ENCODE measurements at places on chromosomes 3 and 15.

DNA sequence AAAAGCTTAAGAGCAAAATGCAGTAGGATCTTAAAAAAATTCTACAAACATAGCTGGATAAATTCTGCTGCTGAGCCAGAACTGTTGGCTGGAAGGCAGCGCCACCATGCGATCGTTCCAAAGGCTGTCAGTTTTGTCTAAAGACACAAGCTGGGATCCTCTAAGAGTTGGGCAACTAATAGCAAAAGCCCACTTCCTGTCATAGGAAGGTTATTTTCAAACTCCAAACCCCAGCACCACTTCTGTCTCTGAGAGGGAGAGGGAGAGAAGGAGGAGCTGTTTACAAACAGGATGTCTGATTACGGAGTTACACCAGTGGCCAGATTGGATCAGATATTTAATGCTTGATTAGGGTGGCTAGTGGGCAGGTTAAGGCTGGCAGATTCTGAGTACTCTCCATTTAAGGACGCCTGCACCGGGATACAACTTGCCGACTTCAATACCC lies 44.0 kb downstream of the EIF4E3 start:
- no peak overlapping the region for H3K4me3 ChIP-seq
- no peaks in the 10 kb centered on the region for H3K27me3 ChIP-seq
- peaks cover 13% of the 10 kb centered on the region for H3K4me1 ChIP-seq
- no peak overlapping the region for H3K27ac ChIP-seq

DNA sequence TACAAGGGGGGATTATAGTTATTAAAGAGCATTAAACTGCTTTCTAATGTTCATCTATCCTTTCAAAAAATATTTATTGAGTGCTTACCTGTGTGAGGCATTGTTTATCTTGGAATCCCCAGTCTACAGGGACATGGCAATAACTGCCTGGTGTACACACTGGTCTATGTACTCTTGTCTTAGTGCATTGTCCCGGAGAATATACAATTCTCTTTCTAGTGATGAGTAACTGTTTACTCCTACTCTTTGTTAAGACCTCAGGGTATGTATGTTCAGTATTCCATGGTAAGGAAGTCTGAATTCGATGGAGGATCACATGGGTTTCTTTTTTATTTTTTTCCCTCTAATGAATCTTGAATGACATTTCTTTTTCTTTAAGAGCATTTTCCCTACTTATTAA lies 772.4 kb upstream of the NR2F2 start:
- no peak for DNase-seq
- peak overlapping the region; percentile 43 for H3K27ac ChIP-seq
- no peaks in the 10 kb centered on the region for H3K27me3 ChIP-seq
- H3K36me3 ChIP-seq = no peaks in the 10 kb centered on the region
- peaks cover 21% of the 10 kb centered on the region for H3K4me1 ChIP-seq

DNA sequence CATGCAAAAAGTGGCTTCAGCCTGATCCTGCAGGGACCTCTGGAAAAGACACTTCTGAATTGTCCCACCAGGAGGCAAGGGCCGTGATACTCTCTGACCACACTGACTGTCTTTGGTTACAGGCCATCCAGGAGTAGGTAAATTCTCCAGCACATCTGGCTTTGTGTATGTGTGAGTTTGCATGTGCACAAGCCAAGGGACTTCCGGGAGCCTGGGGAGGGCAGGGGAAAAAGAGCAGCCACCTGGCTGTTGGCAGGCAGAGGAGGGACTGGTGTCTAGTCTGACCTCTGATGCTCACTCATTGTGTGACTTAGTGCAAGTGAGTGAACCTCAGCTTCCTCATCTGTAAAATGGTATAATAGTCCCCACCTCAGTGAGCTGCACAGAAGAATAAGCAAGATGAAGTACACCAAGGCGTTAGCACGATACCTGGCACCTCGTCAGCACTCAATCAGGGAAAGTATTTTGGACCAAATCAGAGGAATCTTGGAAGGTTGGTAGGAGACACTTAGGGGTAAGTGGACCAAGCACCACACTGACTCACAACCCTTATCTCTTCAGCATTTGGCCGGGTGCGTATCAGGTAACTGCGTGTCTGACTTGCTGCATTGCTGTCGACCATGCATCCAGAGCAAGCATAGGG lies 19.1 kb downstream of the KLHL6 start:
- H3K4me3 ChIP-seq = no peak overlapping the region
- no peaks in the 10 kb centered on the region for H3K36me3 ChIP-seq
- DNase-seq = no peak

GRCh38 chr15:81575436-81576123 lies 201.6 kb upstream of the TMC3 start:
- no peak overlapping the region for H3K27ac ChIP-seq
- H3K4me3 ChIP-seq = no peak overlapping the region
- no peaks in the 10 kb centered on the region for H3K27me3 ChIP-seq
- H3K4me1 ChIP-seq = no peaks in the 10 kb centered on the region
- no peaks in the 10 kb centered on the region for H3K36me3 ChIP-seq

- no peak overlapping the region for H3K27ac ChIP-seq
- no peak for DNase-seq
- no peaks in the 10 kb centered on the region for H3K36me3 ChIP-seq
- H3K4me3 ChIP-seq = no peak overlapping the region
Observed at GRCh38 chr3:17433876-17434275, 308.6 kb downstream of the TBC1D5 start.

GRCh38 chr3:130991126-130991525 lies 35.5 kb downstream of the ASTE1 start:
- H3K36me3 ChIP-seq = peaks cover 12% of the 10 kb centered on the region
- no peak overlapping the region for H3K4me3 ChIP-seq
- H3K27me3 ChIP-seq = no peaks in the 10 kb centered on the region
- no peak overlapping the region for H3K27ac ChIP-seq

GRCh38 chr3:127106053-127106452 lies 86.9 kb upstream of the PRR23E start:
- no peaks in the 10 kb centered on the region for H3K4me1 ChIP-seq
- no peak overlapping the region for H3K4me3 ChIP-seq
- H3K27ac ChIP-seq = no peak overlapping the region
- H3K27me3 ChIP-seq = no peaks in the 10 kb centered on the region
- no peaks in the 10 kb centered on the region for H3K36me3 ChIP-seq

DNA sequence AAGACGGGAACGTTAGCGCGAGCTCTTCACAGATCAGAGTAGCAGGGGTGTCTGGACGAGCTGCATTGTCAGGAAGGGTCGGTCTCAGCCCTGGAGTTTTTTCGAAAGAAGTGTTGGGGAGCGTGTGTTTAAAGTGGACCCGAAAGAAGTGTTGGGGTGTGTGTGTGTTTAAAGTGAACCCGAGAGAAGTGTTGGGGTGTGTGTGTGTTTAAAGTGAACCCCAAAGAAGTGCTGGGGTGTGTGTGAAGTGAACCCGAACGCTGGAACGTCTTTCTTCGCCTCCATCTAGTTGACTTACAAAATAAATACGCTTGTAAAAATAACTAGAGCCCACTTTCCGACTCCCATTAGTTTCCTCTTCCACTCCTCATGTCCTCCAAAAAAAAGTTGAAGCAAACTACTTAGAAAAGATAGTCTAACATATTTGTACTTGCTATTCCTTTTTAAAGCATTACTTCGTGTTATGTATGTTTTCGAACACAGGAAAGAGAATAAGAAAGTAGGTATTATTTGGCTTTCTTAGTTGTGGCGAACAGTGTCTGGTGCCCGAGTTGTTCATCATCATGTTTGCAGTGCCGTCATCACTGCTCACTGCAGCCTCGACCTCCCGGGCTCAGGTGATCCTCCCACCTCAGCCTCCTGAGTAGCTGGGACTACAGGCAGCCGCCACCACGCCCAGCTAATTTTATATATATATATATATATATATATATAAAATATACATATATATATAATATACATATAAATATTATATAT lies 1.0 kb downstream of the LRCH3 start:
- no peak for DNase-seq
- H3K4me3 ChIP-seq = peak overlapping the region; percentile 75
- H3K27ac ChIP-seq = peak overlapping the region; percentile 93

DNA sequence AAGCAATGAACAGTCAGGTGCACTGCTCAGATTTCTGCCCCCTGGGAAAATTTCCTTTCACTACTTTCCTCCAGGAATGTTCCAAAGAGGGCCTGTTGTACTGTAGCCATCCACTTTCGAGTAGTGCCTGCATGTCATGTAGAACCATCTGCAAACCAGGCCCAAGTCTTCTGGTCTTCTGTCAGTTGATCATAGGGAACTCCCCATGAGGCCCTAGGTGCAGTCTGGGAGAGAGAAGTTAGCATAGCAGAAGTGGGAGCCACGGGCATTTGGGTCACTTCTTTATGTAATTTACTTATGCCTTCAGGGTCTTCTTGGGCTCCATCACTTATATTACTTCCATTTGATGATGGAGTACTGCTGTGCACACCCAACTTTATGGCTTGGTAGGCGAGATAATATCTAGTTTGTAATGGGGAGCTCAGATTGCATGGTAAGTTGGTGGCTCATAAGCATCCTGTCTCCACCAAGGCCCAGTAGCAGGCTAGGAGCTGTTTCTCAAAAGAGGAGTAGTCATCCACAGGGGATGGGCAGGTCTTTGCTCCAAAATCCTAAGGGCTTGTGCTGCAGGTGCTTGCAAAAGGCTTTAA lies 151.4 kb downstream of the NFKBIZ start:
- no peaks in the 10 kb centered on the region for H3K27me3 ChIP-seq
- no peak for DNase-seq
- no peaks in the 10 kb centered on the region for H3K36me3 ChIP-seq

DNA sequence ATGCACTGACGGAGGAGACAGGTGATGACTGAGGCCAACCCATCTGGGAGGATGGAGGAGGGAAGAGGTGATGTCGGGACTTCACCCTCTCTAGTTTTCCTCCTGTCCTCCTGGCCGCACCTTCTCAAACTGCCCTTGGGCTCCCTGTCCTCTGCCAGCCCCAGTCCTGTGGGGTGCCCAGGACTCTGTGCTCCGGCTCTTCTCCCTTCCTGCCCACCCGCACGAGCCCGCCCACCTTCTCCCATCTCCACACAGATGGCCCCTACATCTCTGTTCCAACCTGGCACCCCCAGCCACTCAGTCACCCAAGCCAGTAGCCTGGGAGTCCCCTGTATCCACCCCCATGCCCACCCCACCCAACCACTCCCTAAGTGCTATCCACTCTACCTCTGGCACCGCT lies 206.7 kb upstream of the LINGO1 start:
- H3K36me3 ChIP-seq = no peaks in the 10 kb centered on the region
- H3K27me3 ChIP-seq = no peaks in the 10 kb centered on the region
- no peak for DNase-seq

GRCh38 chr15:99818872-99819271 lies 85.6 kb upstream of the LYSMD4 start:
- DNase-seq = no peak
- H3K36me3 ChIP-seq = no peaks in the 10 kb centered on the region
- no peaks in the 10 kb centered on the region for H3K27me3 ChIP-seq

DNA sequence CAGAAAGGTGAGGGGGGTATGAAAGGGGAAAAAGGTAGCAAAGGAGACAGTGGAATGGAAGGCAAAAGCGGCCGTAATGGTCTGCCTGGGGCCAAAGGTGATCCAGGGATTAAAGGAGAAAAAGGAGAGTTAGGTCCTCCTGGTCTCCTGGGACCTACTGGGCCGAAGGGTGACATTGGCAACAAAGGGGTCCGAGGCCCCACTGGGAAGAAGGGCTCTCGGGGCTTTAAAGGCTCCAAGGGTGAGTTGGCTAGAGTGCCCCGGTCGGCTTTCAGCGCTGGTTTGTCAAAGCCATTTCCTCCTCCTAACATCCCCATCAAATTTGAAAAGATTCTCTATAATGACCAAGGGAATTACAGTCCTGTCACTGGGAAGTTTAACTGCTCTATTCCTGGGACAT lies 6.7 kb downstream of the OTOL1 start:
- no peak for DNase-seq
- no peak overlapping the region for H3K27ac ChIP-seq

- H3K4me1 ChIP-seq = no peaks in the 10 kb centered on the region
- H3K27me3 ChIP-seq = no peaks in the 10 kb centered on the region
- no peaks in the 10 kb centered on the region for H3K36me3 ChIP-seq
- DNase-seq = no peak
- no peak overlapping the region for H3K4me3 ChIP-seq
Observed at GRCh38 chr3:60932643-60933042, 318.6 kb downstream of the FHIT start.

- DNase-seq = no peak
- H3K27ac ChIP-seq = no peak overlapping the region
- H3K27me3 ChIP-seq = no peaks in the 10 kb centered on the region
- H3K36me3 ChIP-seq = no peaks in the 10 kb centered on the region
- H3K4me1 ChIP-seq = no peaks in the 10 kb centered on the region
Observed at GRCh38 chr3:102410616-102411015, 24.2 kb upstream of the ZPLD1 start.

GRCh38 chr3:12810013-12810780 lies 13.7 kb downstream of the CAND2 start:
- DNase-seq = peak; percentile 94
- peaks cover 50% of the 10 kb centered on the region for H3K36me3 ChIP-seq
- peak overlapping the region; percentile 58 for H3K4me3 ChIP-seq
- no peaks in the 10 kb centered on the region for H3K27me3 ChIP-seq
- peak overlapping the region; percentile 77 for H3K27ac ChIP-seq

GRCh38 chr3:39479701-39480414 lies 12.4 kb downstream of the MOBP start:
- H3K4me1 ChIP-seq = no peaks in the 10 kb centered on the region
- no peaks in the 10 kb centered on the region for H3K36me3 ChIP-seq
- H3K27me3 ChIP-seq = no peaks in the 10 kb centered on the region
- H3K27ac ChIP-seq = no peak overlapping the region

GRCh38 chr3:184669578-184669977 lies 42.3 kb downstream of the MAGEF1 start:
- H3K27ac ChIP-seq = no peak overlapping the region
- DNase-seq = no peak
- H3K4me1 ChIP-seq = no peaks in the 10 kb centered on the region
- H3K27me3 ChIP-seq = no peaks in the 10 kb centered on the region
- H3K36me3 ChIP-seq = no peaks in the 10 kb centered on the region

DNA sequence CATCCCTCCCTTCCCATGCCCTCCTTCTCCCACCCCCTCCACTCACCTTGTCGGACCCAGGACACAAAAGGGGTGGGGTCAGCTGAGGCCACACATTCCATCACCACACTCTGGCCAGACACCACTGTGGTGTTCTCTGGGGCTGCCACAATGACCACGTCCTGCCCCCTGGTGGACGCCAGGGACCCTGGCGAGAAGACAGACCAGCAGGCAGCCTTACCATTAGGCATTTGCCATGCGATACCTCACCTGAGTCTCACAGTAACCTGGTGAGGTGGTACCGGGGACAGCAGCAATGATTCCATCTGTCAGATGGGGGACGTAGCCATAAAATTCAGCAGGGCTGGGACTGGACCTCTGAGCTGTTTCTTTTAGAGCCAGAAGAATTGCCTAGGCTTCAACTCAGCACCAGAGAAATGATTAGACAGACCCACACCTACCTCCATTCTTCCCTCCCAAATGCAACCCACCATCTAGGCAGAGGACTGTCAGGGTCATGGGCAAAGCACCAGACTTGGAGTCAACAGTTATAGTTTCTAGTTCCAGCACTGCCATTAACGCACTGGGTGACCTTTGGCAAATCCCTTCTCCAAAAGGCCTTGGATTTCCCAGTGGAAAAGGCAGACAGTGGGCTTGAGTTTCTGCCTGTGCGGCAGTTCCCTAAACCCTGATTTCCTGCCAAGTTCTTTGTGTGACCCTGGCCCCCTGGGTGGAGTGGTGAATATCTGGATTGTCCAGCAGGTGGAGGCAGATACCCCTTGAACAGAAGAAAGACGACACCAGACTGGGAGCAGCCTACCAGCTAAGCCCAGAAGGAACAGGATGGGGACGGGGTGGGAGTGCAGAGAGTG lies 21.8 kb downstream of the IGDCC4 start:
- DNase-seq = peak; percentile 64
- no peak overlapping the region for H3K27ac ChIP-seq
- H3K4me1 ChIP-seq = no peaks in the 10 kb centered on the region
- no peaks in the 10 kb centered on the region for H3K36me3 ChIP-seq

- no peaks in the 10 kb centered on the region for H3K27me3 ChIP-seq
- no peaks in the 10 kb centered on the region for H3K36me3 ChIP-seq
- no peak overlapping the region for H3K4me3 ChIP-seq
Observed at GRCh38 chr3:42247576-42248027, 18.4 kb downstream of the CCK start.

All from right atrium auricular region (tissue), 2 donors.